ENCODE measurements at places on chromosomes 4 and X.

- DNase-seq, result no peak
Measured at GRCh38 chrX:46551494-46552128, 6.4 kb upstream of the ZNF674 start.

DNA sequence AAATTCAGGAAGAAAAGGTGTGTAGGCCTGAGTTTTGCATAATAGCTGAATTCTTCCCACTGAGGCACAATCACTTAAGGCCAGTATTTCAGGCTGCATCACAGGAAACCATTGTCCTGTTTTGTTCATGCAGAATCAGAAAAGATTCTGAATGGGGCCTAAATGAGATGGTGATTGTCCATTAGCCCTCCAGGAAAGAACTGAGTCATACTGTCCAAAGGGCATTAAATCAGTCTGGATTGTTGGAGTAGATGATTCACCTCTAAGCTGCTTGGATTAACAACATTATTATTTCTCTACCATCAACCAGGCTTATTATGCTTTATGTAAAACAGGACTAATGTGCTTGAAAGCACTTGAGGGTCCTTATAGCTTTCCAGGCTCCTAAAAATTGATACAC, 36.2 kb downstream of the CT47B1 start:
- DNase-seq, result no peak

DNA sequence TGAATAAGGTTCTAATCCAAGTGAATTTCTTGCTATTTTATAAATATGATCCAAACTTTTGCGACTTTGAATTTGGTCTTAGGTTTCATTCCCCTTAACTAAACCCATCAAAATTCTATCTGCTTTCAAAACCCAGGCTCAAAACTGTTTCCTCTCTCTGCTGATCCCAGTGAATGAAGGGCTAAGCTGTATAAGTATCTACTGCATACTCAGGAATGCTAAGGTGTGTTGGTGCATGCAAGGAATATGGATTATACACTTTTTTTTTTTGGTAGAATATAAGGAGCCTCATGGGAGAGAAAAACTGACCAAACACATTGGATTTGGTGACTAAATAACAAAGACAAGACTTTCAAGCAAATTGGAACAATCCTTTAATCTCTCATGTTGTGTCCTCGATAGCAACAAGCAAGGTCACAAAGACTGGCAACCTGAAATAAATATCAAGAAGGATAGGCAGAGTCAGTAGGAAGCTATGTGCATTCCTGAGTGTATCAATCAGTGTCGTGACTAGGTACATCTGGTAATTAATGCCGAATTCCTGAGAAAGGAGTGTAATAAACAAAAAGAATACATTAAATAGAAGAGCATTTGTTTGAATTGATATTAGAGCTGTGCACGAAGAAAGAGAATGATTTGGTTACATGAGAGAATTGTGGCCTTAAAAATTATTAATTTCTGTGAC, 74.3 kb upstream of the KCTD8 start:
- no peak for DNase-seq

DNA sequence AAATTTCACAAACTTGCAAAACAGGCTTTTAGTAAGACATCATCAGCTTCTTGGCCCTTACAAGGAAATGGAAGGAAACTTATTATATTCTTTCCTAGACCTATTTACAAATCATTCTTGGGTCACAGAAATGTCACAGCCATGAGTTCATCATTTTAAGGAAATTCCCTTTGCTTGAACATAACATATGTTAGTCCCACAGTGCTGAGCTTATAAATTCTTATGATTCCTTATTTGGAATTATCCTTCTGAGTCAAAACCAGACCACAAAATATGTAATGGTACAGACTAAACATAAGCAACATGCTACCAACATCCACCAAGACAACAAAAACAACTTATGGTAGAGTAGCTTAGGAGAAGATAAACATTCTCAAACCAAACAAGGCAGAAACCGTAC, 236.9 kb upstream of the CTSO start:
- DNase-seq, result no peak

DNA sequence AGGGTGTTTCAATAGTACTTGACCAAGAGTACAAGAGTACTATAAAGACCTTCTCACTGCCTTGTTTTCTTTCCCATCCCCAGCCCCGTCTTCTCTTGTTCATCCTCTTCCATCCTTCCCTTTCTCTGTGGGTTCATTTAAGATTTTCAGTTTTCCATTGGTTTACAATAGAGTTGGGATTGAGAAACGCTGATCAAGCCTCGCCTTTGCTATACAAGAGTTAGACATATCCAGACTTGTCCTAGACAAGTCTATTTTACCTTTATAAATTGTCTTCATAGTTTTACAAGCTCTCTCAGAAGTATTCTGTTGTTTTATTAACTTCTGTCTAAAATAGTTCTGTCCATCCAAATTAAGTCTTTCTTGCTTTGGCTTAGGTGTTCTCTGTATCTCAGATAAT, 29.6 kb upstream of the SCML1 start:
- no peak for DNase-seq

GRCh38 chr4:168879188-168879587, 130.9 kb downstream of the CBR4 start:
- DNase-seq, result no peak

GRCh38 chrX:101619364-101619763, 1.6 kb upstream of the ARMCX6 start:
- no peak for DNase-seq

DNA sequence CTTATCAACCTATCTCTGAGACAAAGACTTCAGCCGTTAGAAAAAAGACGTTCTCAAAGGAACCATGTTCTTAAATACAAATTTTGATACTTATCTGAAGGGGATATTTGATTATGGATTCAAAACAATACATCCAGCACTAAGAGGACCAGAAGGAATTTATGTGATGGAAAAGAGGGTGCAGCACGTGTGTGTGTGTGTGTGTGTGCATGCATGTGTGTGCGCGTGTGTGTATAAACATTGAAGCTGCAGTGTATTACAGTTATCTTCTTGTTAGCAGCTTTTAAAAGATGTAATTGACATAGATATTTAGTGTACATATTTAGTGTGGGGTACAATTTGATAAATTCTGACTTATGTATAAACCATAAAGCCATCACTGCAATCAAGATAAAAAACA, 44.9 kb downstream of the ANK2 start:
- no peak for DNase-seq

All from T-helper 2 cell (primary cell).